Breast epithelium (tissue), 4 donors: ENCODE measurements at places on chromosomes 1 and 21.

DNA sequence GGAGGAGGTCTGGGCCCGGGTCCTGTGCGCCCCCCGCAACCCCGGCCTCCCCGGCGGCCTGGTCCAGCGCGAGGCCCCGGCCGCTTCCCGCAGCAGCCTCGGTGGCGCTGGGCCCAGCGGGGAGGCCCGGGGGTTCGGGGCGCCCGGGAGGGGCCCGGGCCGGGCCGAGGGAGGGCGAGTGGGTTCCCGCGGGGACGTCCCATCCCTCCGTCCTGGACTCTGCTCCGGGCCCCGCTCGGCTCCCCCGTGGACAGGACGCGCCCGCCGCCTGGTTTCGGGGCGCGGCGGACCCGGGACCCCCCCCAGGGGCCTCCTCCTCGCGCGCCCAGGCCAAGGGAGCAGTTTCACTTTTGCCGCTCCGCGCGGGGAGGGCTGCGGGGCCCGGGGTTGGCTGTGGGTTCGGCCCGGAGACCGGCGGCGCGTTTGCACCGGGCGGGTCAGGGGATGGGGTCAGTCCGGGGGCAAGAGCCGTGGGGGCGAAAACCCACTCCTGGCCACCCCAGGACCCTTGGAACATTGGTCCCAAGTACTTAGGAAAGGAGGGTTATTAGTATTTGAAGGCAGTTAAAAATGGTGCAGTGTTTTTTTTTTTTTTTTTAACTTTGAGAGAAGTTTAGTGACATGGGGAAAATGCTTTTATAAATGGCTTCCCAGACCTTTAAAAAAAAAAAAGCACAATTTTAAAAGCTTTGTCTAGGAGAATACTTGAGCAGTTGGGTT lies 677 bp downstream of the AGPAT3 start:
- DNase-seq = no peak

DNA sequence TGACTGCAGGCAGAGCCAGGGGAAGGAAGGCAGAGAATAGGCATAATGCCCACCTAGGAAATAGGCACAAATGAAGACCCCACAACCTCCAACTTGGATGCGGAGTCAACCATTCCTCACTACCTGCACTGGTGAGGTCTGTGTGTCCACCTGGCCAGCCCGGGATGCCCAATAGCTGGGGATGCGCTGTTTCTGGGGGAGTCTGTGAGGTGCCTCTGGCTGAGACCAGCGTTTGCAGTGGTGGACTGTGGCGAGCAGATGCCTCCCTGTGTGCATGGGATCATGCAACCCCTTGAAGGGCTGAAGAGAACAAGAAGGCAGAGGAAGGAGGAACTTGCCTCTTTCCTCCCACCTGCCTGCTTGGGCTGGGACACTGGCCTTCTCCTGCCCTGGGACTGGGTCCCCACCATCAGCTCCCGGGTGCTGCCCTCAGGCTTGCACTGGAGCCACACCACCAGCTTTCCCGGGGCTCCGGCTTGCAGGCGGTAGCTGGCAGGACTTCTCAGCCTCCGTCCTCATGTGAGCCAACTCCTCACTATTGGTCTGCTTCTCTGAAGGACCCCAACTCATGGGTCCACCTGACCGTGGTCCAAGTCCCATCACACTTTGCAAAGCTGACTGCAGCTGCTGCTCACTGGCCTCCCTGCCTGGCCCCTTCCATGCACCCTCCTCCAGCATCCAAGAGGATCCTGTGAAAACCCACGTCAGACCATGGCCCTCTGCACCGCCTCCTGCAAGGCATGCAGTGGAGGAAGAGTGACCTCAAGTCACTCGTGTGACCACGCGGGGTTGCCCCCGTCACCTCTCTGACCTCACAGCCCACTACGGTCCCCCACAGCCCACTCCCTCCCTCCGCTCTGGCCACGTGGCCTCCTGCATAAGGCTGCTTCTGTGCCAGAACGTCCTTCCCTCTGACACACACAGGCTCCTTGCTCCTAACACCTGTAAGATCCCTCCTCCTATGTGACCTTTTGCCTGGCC lies 2.7 kb upstream of the PDE9A start:
- no peak for DNase-seq

DNA sequence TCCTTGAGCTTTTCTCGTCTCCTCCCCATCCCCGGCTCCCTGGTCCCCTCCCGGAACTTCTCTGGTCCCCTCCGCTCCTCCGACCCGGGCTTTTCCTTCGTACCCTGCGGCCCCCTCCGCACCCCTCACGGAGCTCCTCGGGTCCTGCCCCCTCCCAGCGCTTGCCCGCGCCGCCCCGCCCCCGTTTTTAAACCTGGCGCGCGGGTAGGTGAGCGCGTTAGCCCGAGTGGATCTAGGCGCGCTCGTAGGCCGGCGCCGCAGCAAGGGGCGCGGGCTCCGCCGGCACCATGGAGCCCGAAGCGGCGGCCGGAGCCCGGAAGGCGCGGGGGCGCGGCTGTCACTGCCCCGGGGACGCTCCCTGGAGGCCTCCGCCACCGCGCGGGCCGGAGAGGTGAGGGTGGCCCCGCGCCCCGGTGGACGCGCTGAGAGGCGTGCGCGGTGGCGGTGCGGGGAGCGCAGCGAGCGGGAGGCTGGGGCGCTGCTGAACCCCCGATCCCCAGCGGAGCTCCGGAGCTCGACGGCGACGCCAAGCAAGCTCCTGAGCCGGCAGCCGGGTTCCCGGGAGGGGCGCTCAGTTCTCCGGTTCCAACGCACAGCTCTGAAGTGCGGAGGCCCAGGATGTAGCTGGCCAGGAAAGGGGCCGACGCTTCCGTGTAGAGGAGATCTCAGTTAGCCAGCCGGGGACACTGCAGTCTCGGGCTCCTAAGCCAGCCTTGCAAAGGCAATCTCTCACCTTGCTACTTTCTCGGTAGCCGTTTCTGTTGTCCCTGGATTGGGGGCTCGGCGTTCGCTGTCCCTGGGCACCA lies at the start of gene RIPPLY3:
Gene RIPPLY3, plus strand, starts transcription at position 217 of the 806 bp plus-strand sequence. Its CDS starts 71 bp downstream, at position 288.
- DNase-seq = no peak

DNA sequence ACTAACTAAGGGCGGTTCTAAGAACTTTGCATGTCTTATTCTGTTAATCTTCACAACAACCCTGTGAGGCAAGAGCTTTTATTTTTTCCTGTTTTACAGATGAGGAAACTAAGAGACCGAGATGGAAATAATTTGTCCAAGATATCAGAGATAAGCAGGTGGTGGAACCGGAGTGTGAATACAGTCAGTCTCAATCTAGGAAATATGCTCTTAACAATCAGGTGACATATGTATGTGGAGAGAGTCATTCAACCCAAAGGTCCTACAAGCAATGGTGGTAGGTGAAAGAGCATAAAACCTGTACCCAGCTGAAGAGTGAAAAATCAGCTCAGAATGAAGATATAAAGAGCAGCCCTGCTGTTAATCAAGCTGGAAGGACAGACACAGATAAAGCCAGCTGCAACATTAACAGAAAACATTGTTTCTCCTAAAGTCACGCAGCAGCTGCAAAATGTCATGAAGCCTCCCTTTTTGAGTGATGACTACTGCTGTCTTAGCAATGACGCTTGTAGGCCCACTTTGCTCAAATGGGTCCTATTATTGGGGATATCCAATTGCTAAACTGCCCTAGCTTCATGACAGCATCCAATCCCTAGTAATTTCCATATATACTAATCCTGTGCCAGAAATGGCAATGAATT lies 30.5 kb upstream of the FCAMR start:
- no peak for DNase-seq

- no peak for DNase-seq
These were observed 1.8 kb downstream of the PLPP3 start for GRCh38 chr1:56577406-56578137.

GRCh38 chr1:54325284-54325683 lies 80.9 kb downstream of the SSBP3 start:
- no peak for DNase-seq

DNA sequence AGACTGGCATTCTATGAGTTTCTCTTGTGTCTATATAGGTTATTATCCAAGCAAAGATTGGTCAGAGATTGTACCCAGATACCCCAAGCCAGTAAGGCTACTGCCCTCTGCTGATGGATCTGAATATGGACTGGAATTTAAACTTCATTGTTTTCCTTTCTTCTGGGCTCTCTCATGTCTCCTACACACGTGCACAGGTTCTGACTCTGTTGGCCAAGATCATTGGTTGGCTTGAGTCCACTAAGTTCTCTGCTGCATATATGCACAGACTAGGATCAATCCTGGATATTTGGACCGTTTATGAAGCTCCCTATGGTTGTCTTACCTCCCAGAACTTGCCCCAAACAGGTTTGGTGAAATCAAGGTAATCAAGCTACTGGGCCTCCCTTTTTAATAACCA lies 69.7 kb downstream of the CC2D1B start:
- no peak for DNase-seq

GRCh38 chr1:183589874-183590243 lies 400 bp downstream of the NCF2 start:
- DNase-seq = no peak

DNA sequence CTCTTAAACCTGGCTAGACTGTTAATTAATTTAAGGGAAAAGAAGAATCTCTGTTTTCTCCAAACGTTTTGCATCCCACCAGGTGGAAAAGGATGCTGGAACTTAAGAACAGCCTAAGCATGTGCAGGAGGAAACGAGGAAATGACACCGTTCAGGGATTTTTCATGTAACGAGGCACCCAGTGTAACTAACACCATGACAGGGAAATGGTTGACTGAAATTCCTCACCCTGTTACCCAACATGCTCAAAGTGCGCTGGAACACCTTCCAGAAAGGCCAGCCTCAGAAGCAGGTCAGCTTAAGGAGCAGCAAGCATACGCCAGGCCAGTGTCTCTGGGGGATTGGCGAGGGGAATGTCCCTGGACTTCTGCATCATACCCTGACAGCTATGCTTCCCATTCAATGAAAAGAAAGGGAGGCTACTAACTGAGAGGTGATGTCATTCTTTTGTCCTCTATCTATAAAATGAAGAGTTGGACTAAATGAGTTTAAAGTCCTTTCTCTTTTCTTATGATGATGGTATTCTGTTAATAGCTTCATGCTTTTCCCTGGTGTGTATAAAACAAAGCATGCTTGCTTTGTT lies 21.6 kb downstream of the TNN start:
- DNase-seq = no peak

DNA sequence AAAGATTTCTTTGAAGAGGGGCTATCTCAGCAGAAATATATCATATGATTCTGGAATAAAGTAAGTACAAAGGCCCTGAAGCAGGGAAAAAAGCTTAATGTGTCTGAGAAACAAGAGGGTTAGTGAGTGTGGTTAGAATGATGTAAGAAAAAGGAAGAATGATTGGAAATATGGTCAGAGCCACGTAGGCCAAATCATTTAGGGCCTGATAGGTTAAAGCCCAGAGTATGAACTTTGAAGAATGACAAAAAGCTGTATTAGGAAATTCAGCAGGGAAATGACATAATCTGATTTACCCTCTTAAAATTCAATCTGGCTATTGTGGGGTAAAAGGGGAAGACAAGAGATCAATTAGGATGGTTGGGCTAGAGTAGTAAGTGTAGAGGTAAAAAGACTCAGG lies 69.0 kb upstream of the MUTYH start:
- no peak for DNase-seq

GRCh38 chr1:70468180-70468579 lies 57.1 kb downstream of the CTH start:
- no peak for DNase-seq

DNA sequence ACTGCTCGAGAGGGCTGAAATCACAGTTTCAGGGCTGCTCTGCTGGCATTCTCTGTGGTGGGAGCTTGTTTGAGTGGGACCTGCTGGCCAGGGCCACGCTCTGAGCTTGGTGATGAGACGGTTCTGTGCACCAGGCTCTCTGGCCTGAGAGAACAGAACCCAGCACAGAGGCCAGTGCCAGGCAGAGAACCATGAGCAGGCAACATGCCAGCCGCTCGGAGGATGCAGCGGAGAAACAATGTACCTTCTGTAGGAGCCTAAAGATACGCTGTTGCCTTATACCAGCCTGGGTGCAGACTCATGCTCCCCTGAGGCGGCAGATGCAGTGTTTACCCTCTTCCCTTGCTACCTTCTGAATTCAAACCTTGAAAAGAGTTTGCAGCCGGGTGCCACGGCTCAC lies 10.0 kb downstream of the C2CD2 start:
- no peak for DNase-seq

GRCh38 chr1:184621260-184621659 lies 133.4 kb downstream of the EDEM3 start:
- DNase-seq = no peak

GRCh38 chr1:79388694-79389361 lies 382.3 kb upstream of the ADGRL4 start:
- DNase-seq = no peak

GRCh38 chr1:159892944-159893343 lies 7.0 kb downstream of the CFAP45 start:
- no peak for DNase-seq

GRCh38 chr1:75257424-75257823 lies 123.2 kb downstream of the LHX8 start:
- DNase-seq = no peak

DNA sequence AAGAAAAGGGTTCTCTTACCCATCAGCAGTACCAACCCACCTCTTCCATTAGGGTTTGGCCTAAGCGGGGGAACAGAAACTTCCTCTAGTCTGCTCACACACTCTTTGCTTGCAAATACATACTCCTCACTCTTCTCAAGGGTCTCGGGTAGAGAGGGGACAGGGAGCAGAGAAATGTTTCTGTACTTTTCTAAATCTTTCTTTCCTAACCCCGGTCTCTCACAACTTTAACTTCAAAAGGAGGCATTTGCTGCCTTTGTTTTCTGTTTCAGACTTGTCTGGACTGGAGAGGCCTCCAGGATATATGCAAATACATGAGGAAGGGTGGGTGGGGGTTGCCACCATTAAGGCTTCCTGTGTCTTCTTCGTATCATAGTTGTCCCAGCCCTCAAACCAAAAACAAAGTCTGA lies 10.5 kb upstream of the LAX1 start:
- no peak for DNase-seq

DNA sequence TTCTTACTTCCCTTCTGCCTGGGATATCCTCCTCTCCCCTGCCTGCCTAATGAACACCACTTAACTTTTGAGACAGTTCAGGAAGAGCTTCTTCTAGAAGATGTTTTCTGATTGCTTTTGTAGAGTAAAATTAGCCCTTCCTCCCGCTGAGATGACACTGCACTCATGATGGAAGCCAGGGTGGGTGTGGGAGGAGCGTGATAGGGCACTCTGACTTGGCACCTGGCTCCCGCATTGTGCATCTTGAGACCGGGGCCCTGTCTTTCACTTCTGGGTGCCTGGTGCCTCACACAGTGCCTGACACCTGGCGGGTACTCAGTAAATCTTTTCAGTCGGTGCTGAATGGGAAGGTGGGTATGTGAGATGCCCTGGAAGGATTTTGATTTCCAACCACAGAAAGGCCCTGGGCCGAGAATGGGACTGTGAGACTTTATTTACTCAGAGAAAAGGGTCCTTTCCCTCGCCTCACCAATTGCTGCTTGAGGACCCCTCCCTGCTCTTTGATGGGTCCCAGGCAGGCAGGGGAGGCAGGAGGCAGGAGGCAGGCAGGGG lies 6.8 kb downstream of the THEM5 start:
- DNase-seq = no peak

- no peak for DNase-seq
These were observed 5.2 kb downstream of the NCF2 start for GRCh38 chr1:183585038-183585437.

GRCh38 chr21:27419153-27419552 lies 452.3 kb upstream of the ADAMTS5 start:
- DNase-seq = no peak
